ENCODE measurements at places on chromosomes 5 and 9.

GRCh38 chr9:20209391-20210340 is 412.6 kb downstream of the MLLT3 start:
- no peak for DNase-seq

GRCh38 chr5:135365281-135365680 is 33.8 kb downstream of the MACROH2A1 start:
- DNase-seq = no peak

- DNase-seq = no peak
Observed at GRCh38 chr9:2985343-2985742, 141.4 kb upstream of the PUM3 start.

DNA sequence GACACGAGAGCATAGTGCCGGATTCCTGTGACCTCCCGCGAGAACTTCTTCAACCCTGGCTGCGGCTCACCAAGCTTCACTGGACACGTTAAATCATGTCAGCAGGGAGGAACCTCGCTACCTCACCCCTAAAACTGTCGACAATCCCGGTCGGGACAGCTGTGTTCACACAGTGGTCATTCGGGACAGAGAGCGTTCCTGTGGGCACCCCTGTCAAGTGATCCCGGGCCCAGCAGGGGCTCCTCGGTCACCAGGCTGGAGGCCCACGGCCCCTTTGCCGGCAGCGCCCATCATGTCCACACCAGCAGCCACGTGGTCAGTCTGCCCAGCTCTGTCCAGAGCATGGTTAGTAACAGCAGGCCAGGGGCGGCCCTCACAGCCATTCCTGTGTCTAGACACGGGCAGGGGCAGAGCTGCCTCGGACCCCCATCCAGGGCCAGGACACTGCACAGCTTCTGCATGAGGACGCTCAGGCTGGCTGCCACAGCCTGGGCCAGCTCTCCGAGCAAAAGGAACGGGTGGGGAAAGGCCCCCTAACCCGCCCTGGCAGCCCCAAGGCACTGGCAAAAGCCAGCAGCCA is 3.5 kb downstream of the INPP5E start:
- no peak for DNase-seq

- DNase-seq = no peak
Observed at GRCh38 chr5:14261235-14261634, 118.1 kb downstream of the TRIO start.
